Panc1 (cell line): ENCODE measurements at places on chromosomes 6 and 20.

GRCh38 chr20:47003223-47003622 is 108.6 kb downstream of the EYA2 start:
- no peak for DNase-seq

DNA sequence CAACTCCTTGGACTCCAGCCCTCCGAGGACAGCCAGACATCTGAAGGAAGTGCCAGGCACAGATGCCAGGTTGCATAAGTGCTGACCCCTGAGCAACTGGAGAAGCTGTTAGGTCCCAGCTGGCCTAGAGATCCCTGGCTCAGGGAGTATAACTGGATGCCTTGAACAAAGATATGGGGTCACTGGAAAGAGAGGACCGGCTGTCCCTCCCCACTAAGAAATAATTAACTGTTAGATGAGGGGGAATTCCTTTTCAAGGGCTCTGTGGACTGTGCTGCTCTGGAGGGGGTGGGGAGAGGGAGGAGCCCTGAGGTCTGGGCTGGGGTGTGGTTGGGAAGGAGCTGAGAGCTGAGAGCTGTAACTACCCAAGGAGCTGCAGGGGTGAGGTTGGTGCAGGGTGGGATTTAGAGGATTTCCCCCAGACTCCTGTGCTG is 39.6 kb downstream of the HLA-F start:
- no peak for DNase-seq

DNA sequence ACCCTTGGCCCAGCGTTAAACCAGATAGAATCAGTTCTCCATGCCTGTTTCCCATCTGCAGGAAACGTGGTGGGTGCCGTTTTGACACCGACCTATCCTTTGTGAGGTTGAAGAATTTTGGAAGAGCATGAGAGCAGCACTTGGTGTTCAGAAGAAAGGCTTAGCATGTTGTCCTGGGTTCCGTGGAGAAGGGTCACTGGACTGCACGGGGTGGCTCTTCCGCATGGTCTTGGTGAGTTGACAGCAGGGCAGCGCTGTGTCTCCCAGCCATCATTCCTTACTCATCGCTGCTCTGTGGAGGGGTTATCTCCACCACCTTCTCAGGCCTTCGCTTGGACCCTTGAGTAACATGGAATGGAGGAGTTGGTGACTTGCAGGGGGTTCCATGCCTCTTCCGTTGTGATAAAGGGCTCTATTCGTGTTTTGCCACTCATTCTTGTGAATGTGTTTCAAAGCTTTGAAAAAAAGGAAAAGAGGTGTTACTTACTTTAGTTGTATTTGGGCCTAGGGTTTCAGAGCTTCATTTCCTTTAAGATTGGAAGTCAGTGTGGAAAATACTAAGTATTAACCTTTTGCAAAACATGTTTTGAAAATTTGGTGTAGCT is 8.2 kb downstream of the HIVEP1 start:
- DNase-seq, result no peak

DNA sequence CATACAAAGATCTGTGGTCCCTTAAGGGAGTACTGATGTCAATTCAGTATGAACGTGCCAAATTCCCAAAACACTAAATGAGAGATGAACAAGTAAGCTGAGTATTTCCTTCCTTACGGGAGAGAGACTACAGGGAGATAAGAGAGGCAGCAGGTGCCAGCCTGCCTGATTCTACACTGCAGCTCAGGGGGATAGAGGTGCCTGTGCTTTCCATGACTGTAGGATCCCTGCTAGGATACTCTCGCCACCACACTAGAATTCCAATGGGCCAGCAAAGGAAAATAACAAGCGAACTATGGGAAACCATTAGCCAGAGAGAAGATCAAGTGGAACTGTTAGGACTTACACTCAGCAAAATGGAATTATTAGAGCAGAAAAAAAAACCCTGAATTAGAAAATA is 198.5 kb upstream of the BTBD3 start:
- no peak for DNase-seq

DNA sequence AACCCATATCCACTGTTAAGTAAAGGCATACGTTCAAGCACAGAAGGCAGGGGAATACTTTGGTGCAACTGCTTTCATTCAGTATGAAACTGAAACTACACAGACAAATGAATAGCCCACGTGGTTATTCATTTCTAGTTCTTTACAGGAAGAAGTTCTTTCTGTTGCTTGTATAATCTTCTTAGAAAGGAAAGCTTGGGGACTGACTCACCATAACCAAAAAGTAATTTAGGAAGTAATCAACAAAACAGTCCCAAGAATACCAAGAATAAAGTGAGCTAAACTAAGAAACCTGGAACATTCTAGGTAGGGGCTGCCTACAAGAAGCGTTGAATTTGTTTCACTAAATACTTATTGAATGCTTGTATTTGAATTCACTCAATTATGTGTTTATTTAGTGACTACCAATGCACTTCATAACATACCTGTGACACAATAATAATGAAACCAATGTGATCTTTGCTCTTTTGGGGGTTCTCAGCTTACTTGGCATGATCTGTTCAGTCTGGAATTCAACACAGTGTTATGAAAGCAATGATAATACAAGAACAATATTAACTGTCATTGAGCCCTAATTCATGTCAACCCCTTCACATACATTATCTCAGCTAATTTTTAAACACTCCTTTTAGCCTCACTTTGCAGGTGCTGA is 25.1 kb upstream of the KIAA0408 start:
- DNase-seq, result peak; percentile 24

DNA sequence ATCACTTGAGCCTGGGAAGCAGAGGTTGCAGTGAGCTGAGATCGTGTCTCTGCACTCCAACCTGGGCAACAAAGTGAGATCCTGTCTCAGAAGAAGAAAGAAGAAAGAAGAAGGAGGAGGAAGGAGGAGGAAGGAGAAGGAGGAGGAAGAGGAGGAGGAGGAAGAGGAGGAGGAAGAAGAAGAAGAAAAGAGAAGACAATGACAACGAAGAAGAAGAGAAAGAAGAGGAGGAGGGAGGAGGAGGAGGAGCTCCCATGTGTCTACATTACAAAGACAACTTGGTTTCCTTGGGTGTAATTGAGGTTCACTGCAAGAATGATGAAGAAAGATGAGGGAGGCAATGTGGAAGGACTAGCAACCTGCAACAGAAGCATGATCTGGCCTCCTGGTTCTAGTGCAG is 21.3 kb upstream of the CEP85L start:
- no peak for DNase-seq

GRCh38 chr6:35468980-35469750 is 964 bp downstream of the RPL10A start:
- DNase-seq, result no peak

- no peak for DNase-seq
These were observed 24.5 kb downstream of the CDYL start for GRCh38 chr6:4800662-4801061.

GRCh38 chr6:35183281-35183680 is 30.5 kb upstream of the SCUBE3 start:
- no peak for DNase-seq

DNA sequence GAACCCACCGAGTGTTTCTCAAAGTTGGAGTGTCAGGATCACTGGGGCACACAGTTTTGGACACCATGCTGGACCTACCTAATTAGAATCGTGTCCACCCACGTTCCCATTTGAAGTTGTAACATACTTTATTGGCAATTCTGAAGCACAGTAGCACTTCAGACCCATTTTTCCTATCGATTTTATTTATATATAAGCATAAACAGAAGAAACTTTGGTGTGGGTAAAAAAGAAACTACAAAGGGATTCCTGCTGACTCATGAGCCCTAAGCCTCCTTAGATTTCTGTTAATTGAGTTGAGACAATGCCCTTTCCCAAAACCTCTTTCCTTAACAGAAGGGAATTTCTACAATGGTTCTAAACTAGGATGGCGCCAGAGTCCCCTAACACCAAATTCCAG is 398.0 kb downstream of the CDKAL1 start:
- DNase-seq, result no peak

DNA sequence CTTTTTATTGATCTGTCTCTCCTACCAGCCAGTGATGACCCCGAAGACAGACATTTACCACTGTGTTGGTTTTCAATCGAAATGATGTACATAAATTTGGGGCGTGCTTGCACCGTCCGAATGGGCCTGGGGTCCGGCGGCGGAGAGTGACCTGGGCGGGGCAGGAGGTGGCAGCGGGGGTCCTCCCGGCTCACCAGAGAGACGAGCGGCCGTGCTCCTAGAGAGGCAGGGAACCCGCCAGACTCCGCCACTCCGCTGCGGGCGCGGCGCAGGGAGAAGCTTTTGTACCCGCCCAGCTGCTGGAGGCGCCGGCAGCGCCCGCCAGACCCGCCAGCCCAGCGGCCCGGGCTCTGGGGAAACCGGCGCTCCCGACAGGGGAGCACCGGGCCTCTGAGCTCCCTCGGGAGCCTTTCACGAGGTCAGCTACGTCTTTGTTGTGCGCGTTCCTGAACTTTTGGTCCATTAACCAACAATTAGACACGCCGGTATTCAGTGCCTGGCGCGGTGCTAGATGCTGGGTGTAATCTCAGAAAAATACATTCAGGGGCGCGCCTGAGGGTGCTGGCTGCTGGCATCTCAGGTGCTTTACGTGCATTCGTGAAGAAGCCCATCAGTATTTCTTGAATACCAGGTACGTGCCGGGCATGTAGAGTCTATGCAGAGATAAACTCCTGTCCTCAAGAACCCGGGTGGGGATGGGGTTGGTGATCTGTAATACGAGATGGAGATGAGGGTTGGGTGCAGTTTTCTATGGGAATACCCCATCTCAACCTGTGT is at the start of gene PGBD1:
Gene PGBD1, plus strand, starts transcription at position 285 of the 777 bp plus-strand sequence. CDS start 2,242 bp downstream, outside the sequence.
- DNase-seq, result no peak

DNA sequence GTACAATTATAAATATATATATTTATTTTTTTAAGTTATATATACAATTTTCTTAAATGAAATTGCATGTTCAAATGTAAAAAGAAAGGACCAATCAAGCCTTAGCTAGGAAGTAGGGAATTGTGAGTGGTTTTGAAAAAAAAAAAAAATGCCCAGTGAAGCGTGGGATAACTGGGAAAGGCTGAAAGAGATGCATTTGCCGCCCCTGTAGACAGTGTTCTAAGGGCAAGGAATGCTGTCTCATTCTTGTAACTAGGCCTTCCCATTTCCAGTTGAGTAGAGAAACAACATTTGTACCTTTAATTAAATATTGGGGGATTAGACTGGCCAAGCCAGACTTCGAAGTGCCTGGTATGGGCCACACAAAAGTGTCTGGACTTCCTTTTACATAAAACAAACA is 430.1 kb upstream of the SLC35B3 start:
- DNase-seq, result no peak

DNA sequence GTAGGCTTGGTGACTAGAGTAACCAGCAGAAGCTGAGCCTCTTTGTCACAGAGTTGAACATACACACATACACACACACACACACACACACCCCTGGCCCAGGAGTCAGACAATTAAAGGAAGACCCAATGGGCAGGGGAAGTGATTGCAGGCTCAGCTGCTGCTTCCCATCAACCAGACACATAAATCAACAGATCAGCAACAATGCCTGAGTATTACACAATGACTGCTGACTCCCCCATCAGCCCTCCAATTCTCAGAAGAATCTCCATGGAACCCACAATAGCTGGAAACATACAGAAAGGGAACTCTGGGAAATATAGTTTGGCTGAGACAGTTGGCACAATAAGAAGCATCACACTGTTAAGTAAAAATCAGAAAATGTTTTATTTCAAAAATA is 270.4 kb upstream of the PLCB4 start:
- no peak for DNase-seq

DNA sequence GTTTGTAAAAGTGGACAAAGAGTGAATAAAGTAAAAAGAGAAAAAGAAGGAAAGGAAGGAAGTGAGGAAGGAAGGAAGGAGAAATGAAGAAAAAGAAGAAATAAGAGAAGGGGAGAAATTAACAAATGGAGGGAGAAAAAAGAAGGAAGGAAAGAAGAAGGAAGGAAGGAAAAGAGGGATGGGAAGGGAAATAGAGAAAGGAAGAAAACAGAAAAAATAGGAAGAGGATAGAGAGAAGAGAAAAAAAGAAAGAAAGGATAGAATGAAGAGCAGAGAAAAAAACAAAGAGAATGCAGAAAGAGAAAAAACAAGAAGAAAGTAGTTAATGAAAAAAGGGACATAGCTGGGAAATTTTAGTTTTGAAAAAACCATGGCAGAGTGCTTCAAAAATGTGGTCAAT is 361.8 kb downstream of the EPHA7 start:
- no peak for DNase-seq

DNA sequence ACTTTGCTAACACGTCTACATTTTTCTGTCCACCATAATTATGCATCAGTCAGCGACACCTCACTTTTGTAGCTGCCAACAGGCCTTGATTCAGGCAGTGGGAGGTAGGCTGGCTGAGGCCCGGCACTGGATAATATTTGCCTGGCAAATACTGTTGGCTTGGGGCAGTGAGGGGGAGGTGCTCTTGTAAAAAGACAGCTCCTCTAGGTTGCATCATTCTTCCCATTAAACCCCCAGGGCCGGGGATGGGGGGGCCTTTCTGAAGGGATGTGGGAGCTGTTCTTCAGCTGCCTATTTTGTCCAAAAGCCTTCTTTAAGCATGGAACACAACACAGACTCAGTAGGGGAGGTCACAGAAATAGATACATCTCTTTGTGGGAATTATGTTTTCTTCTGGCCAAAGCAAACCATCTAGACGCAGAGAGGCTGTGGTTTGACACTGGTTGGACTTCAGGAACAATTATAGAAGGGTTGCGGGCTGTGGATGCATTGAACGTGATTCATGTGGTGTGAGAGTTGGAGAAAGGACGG is 338.3 kb upstream of the NT5E start:
- no peak for DNase-seq

DNA sequence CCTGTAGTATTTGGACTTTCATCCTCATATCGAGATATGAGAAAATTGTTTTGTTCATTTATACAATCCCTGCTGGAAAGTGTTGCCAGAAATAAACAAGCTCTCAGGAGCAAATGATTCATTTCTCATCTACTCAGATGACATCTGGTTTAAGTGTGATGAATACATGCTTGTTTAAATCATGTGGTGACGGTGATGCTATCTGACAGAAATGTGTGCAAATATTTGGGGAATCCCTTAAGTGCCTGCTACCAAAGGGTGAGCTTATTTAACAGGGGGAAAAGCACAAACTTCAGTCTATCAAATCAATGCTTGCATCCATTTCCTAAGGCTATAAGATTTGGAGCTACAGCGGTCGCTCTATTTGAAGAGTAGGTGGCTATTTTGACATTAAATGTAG is 368.3 kb upstream of the SASH1 start:
- DNase-seq, result peak; percentile 15

GRCh38 chr6:37205997-37206340 is 36.0 kb downstream of the PIM1 start:
- DNase-seq, result no peak
